ENCODE measurements at places on chromosomes 7 and 10.
A peak's percentile ranks its signal among the peaks of the same experiment; 100 is the strongest.

DNA sequence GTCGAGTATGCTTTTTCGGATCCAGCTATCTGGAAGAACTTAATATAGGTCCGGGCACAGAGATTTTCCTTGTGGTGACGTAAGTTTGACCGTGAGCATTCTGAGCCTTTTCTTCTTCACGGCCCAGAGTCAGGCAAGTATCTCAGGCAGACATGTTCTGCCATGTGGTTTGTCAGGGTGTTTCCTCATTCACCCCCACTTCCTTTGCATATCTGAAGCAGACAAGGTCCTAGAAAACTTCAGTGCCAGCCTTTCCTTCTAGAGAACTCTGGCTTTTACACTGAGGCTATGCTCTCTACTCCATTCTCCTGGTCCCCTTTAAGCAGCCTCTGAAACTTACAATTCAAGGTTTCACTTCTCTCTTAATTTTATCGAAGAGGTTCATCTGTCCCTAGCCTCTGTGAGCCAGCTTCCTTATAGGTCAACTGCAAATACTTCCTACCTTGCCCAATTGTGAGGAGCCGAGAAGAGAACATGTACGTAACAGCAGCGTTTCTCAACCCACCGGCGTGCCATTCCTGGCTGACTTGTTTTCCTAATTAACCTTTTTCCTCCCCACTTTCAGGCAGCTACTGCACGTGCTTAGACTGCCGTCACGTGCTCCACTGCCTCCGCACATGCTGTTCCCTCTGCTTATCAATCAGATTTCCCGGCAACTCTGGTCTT, 47.3 kb downstream of the CDCA7L start:
- DNase-seq: no peak

GRCh38 chr10:74994854-74995253, 116.6 kb upstream of the SAMD8 start:
- DNase-seq: no peak

- no peak for DNase-seq
Observed at GRCh38 chr10:7388602-7389001, 22.2 kb downstream of the SFMBT2 start.

- DNase-seq: no peak
Observed at GRCh38 chr10:30114881-30115625, 55.7 kb upstream of the JCAD start.

DNA sequence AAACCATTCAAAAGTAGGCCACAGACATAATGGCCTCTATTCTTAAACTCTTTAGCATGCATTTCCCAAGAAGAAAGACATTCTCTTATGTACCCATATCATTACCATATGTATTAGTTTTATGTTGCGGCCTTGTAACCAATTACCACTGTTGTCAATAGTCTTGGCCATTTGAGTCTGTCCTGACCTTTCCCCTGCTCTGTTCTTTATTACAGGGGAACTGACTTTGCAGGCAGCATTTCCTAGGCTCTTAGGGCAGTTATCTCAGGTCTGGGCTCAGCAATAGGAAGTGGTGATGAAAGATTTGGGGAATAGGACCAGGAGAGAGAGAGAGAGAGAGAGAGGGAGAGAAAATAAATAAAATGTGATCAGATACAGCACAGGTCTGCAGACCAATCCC, 194.5 kb upstream of the LRGUK start:
- DNase-seq: no peak

- no peak for DNase-seq
Observed at GRCh38 chr7:27398851-27399250, 156.2 kb downstream of the EVX1 start.

GRCh38 chr10:51935341-51935740, 235.9 kb upstream of the CSTF2T start:
- no peak for DNase-seq

DNA sequence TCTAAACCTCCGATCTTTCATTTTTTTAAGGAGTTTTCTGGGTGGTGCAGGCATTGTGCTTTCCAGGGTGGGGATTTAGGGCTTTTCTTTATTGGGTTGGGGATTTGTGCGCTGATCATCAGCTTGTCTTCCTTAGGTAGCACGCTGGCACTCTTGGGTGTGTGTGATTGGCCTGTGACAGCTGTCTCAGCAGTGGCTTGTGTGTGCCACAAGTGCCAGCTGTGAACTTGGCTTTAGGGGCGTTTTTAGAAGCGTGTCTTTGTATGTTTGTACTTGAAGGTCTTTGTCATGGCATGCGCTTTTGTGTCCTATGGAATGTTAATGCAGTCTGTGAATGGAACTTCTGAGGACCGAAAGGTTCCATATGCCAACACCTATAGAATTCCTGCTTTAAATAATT, 788 bp downstream of the AKAP9 start:
- DNase-seq: no peak

GRCh38 chr10:10657139-10657760, 360.4 kb upstream of the CELF2 start:
- no peak for DNase-seq

DNA sequence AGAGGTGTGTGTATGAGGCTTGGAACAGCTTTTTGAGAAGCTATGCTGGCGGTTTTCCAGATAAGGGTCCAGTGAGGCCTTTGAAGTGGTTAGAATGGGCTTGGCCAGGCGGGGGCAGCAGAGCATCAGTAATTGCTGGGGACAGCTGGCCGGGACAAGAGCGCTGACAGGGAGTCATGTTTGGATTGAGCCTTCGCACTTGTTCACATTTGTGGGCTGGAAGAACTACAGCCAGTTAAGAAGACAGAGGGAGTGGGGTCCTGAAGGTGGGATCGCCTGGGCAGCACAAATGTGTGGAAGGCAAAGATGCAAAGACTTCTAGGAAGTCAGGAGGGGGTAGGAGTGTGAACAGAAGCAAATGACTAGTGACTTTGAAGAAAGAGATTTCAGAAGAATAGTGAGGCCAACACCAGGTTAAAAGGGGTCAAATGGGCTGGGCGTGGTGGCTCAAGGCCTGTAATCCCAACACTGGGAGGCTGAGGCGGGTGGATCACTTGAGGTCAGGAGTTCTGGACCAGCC, 12.7 kb upstream of the SDHAF3 start:
- peak; percentile 51 for DNase-seq

GRCh38 chr10:34281661-34282582, 533.2 kb downstream of the PARD3 start:
- no peak for DNase-seq

GRCh38 chr10:133104068-133104962, 16.6 kb downstream of the ADGRA1 start:
- DNase-seq: no peak

DNA sequence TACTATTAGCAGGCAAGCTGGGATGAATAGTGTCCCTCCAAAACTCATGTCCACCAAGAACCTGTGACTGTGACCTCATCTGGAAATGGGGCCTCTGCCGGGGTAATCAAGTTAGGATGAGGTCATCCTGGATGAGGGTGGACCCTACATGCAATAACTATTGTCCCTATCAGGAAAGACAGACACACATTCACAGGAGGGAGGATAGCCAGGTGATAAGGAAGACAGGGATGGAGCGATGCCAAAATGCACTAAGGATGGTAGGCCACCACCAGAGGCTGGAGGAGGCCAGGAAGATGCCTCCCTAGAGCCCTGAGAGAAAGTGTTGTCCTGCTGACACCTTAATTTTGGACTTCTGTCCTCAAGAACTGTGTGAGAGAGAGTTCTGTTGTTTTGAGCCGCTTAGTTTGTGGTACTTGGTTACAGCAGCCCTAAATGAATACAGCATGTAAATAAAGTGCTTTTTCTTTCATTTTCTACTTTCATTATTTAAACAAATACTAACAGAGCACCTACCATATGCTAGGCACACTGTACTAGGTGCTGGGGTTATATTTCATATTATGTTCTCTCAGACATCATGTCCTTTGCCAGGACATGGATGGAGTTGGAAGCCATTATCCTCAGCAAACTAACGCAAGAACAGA, 111.9 kb downstream of the USP6NL start:
- DNase-seq: no peak

GRCh38 chr7:11592699-11593098, 239.3 kb downstream of the THSD7A start:
- DNase-seq: no peak

GRCh38 chr10:44954042-44954441, 5.6 kb upstream of the RASSF4 start:
- no peak for DNase-seq

DNA sequence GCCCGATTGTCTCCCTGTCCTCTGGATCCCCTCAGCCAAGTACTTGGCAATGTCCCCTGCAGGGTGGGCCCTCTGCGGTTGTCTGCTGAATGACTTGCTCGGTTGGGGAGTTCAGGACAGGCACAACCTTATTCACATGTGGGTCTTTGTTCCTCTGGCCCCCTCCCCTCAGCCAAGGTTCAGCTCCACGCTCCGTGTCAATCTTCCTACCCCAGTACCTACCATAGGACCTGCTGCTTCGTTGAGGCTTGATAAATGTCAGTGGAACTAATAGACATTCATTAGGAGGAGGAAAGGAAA, 7.1 kb downstream of the CPA5 start:
- DNase-seq: no peak

DNA sequence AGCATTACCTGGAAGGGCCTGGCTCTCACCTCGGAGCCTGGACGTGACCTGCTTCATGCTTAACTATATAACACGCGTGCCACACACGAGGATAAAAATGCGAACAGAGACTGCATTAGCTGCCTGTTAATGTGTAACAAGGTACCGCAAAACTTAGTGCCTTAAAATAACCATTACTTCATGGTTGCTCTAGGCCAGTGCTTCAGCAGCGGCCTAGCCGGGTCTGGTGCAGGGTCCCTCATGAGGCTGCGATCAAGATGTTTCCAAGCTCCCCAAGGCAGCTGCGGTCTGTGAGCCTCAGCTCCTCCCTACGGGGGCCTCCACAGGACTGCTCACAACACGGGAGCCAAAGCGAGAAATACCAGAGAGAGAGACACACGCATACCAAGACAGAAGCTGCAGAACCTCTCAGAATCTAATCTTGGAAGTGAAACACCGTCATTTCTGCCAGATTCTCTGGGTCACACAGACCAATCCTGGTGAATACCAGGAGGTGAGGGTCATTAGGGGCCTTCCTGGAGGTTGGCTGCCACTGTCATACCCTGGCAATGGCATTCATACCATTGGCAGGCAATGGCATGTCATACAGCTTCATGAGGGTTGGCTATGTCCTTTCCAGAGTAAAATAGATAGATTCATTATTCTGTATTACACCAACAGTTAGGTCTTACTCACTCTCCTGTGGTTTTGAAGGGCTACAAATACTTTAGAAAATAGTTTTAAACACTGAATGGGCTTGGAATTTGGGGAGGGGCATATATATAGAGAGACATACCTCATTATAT, 94.5 kb downstream of the HIPK2 start:
- DNase-seq: no peak

GRCh38 chr7:82975811-82976468, 186.7 kb downstream of the PCLO start:
- no peak for DNase-seq

DNA sequence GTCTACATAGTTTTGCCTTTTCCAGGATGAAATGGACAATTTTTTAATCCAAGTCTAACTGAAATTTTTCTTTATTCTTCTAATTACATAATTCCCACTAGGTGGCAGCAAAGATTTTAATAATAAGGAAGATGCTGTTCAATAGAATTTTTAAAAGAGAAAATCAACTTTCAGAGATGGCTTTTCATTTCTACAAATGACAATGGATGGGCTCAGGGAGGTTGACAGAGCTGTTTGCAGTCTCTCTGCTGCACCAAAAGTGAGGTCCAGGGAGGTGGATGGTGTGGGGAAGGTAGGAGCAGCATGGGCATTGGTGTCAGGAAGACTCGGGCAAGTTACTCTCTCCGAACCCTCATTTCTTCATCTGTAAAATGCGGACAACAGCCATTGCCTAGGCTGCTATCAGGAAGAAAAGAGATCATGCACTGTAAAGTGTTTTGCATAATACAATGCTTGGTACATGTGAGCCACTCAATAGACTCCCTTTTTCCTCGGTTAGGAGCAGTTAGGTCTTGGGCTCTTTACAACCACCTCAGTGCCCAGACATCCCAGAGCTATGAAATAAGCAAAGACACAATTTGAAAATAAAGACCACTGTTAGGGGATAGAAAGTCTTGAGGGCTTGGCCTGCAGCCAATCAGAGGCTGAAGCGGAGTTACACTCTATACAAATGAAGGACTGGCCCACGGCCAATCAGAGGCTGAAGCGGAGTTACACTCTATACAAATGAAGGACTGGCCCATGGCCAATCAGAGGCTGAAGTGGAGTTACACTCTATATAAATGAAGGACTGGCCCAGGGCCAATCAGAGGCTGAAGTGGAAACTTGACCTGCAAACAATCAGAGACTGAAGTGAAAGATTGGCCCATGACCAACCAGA, 107.1 kb downstream of the ABLIM1 start:
- DNase-seq: no peak

- no peak for DNase-seq
Observed at GRCh38 chr7:69204943-69205342, 393.3 kb upstream of the AUTS2 start.

DNA sequence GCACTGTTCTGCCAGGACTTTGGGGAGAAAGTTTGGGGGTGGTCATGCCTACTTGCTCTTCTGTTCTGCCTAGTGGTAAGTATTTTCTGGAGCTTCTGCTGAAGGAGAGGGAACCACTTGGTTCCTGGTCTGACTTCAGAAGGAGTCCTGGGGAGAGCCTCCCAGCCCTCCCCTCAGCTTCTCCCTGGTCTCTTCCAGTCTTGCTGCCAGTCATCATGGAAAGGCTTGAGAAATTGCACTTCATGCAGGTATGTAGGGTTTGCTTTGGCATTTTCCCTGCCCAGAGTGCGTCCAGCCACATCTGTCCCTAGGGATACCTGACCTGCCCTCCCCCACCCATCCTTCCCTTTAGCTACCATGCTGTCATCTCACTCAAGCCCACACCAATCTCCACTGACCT, 11.1 kb upstream of the WBP1L start:
- no peak for DNase-seq

DNA sequence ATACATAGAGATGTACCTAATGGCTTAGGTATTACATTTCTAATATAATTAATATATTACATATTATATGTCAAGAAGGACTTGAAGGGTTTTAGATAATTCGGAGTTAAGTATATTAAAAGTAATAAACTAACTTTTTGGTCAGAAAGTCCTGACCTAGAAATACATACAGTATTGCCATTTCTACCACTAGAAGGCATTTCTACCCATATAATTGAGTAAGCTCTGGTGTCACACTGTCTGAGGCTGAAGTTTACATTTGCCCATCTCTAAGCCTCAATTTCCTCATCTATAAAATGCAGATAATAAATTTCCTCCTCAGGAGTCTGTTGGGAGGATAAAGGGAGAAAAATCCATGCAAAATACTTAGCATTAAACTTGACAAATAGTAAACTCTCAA, 7.1 kb downstream of the FKBP14 start:
- no peak for DNase-seq

DNA sequence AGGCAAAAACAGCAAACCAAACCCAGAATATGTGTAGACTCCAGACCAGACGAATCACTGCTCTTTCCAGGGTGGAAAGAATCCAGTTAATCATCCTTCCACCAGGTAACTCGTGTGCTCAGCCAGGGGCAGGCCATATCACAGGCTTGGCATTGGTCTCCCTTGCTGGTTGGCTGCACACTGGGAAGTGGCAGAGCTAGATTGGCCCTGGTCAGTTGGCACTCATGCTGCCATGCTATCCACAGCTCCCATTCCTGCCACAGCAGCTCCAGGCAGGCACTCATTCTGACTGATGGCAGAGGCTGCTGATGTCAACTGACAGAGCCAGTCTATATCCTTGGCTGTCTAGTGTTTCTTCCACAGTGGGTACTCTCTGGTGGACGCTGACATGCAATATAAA, 9.7 kb upstream of the GDF10 start:
- no peak for DNase-seq

GRCh38 chr7:115693779-115694178, 336.8 kb downstream of the TFEC start:
- DNase-seq: no peak

Measured in Panc1 (cell line).